ENCODE measurements at places on chromosomes 11 and 22.

DNA sequence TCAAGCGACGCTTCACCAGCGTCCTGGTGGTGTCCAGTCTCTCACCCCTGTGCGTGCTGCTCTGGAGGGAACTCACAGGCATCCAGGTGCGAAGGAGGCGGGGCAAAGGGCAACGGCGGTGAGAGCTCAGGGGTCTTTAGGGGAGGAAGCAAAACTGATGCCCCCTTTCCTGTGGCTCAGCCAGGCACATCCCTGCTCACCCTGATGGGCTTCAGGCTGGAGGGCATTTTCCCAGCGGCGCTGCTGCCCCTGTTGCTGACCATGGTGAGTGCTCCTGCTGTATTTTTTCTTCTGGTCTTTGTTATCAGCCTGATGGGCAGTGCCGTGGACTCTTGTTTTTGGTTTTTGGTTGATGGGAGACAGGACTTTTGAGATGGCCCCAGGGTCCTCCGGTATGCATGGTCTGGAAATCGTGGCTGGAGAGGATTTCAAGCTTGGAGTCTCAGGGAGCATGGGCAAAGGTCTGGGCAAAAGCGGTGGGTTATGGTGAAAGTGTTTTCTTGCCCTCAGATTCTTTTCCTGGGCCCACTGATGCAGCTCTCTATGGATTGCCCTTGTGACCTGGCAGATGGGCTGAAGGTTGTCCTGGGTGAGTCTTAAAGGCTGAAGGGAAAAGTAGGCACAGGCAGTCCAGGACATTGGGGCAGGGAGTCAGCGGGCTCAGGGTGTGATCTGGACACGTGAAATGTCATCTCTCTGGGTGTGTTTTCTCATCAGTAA lies 695 bp downstream of the RCE1 start:
- no peak for DNase-seq

GRCh38 chr22:26229910-26230309 lies 60.6 kb downstream of the SEZ6L start:
- no peak for DNase-seq

DNA sequence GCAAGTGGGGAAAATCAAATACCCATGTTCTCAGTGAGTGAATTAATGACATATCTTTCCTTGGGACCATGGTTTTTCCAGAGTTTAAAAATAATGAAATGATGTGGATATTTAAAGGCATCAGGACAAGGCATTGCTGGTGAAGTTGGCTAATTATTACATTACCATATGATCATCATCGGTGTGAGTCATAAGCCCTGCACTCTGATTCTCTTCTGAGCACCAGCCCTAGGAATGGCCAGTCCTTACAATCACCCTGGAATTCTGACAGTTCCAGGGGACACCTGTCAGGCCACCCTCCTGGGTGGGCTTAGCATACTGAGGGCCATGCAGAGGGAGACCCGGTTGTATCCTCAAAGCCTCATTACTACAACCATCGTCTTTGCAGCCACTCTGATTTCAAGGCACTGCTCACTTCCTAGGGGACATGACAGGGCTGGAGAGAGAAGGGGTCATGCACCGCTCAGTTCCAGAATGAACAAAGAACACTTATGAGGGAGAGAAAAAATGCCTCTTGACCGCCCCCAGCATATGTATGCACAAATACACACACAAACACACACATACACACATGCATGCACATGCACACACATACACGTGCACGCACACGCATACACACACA lies 365.0 kb downstream of the MIAT start:
- no peak for DNase-seq

- no peak for DNase-seq
These were observed 46.9 kb downstream of the PAX6 start for GRCh38 chr11:31764261-31764660.

GRCh38 chr11:28339488-28339887 lies 231.3 kb downstream of the METTL15 start:
- no peak for DNase-seq

- no peak for DNase-seq
These were observed 27.2 kb downstream of the SIK2 start for GRCh38 chr11:111629499-111629898.

DNA sequence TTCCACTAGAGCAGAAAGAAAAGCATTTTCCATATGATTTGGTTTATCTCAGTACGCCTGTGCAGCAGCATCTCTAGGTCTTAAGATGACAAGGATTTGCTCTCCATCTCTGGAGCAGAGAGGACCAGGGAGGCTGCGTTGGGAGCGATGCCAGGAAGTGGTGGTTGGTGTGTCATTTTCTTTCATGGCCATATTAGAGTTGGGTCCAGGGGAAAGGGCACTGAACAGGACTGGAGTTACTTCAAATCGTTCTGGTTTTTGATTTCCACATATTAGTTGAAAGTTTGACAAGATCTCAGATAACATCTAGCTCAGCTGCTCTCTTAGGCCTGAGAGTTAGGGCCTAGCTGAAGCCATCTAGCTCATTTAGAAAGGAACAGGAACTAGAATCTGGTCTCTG lies 157.7 kb downstream of the ADAMTS15 start:
- DNase-seq = no peak

GRCh38 chr11:119166368-119167076 lies 2.0 kb upstream of the NLRX1 start:
- no peak for DNase-seq

GRCh38 chr11:36155770-36156160 lies 133.5 kb downstream of the COMMD9 start:
- no peak for DNase-seq

DNA sequence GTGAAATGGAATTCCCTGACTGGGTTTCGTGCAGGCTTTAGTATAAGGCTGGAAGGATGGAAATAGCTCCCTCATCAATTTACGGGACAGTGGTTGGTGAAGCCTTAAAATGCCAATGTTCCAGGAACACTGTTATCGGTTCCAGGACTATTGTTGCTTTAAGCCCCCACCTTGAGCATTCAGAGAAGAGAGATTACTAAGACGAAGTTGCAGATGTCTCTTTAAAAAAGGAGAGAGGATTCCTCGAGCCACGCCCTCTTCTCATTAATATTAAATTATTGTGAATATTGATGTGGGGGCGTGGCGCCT lies 195 bp upstream of the CREB3L1 start:
- no peak for DNase-seq

- no peak for DNase-seq
These were observed 600.1 kb upstream of the CHORDC1 start for GRCh38 chr11:90822996-90823395.

- no peak for DNase-seq
These were observed 3.7 kb downstream of the CATSPER1 start for GRCh38 chr11:66022401-66023185.

- DNase-seq = no peak
These were observed 65.2 kb upstream of the CECR2 start for GRCh38 chr22:17303840-17304779.

- DNase-seq = no peak
These were observed 33.0 kb downstream of the SERGEF start for GRCh38 chr11:17979770-17980371.

- DNase-seq = no peak
These were observed 8.2 kb downstream of the TOM1 start for GRCh38 chr22:35307892-35308291.

DNA sequence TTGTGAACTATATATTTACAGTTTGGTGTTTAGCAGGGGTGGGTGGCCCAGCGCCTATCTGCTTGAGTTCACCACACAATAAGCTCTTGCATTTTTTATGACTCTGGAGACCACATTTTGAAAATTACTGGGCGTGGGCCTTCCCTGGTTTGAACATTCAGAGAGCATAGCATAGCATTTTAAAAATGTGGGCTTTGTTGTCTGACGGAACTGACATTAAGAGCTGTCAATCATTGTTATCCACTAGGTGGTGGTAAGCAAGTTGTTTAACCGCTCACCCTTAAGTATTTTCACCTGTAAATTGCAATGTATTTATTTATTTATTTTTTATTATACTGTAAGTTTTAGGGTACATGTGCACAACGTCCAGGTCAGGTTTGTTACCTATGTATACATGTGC lies 1.0 kb downstream of the NLRP14 start:
- no peak for DNase-seq

GRCh38 chr11:10669258-10670033 lies 24.1 kb downstream of the IRAG1 start:
- DNase-seq = no peak

DNA sequence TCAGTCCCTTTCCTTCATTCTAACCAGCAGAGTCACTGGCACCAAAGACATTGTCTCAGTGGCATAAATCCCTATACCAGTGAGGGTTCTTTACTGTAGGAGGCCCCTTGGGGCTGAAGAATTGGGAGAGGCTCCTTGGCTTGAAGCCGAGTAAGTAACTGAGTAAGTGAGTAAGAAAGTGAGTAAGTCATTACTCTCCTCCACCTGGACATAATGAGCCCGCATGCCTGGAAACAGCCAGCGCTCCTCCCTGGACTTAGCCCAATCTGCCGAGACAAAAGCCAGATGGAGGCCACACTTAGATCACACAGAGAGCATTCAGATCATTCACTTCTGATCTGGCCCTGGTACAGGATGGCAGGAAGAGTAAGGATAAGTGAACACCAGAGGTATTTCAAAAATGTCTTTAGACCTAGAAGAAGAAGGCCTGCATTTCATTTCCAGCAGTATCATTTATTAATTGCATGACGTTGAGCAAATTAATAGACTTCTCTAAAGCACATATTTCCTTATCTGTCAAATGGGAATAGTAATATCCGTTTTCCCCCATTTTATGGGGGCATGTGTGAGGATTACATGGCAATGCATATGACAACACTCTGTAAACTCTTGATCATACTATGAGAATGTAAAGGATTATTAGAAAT lies 8.2 kb upstream of the MICAL3 start:
- DNase-seq = no peak

DNA sequence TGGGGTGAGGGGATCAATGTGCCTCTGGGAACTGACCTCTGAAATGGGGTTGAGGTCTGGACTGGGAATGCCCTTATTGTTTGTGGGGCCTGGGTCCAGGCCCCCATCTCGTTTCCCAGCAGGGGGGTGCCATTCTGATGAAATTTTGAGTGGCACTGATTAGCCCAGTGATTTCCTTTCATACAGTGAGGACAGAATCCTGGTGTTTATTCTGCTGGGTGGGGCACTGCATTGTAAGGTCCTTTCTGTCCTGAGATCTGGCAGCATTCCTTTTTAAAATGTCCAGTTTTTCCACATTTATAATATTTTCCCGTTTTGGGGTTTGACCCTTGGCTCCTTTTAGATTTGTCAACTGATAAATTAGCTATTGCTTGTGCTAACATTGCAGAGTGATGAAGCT lies 27.1 kb downstream of the OR10A6 start:
- no peak for DNase-seq

- no peak for DNase-seq
These were observed 522.3 kb downstream of the BRD1 start for GRCh38 chr22:49305214-49305965.

GRCh38 chr11:72218251-72218745 lies 1.7 kb downstream of the FOLR2 start:
- DNase-seq = no peak

DNA sequence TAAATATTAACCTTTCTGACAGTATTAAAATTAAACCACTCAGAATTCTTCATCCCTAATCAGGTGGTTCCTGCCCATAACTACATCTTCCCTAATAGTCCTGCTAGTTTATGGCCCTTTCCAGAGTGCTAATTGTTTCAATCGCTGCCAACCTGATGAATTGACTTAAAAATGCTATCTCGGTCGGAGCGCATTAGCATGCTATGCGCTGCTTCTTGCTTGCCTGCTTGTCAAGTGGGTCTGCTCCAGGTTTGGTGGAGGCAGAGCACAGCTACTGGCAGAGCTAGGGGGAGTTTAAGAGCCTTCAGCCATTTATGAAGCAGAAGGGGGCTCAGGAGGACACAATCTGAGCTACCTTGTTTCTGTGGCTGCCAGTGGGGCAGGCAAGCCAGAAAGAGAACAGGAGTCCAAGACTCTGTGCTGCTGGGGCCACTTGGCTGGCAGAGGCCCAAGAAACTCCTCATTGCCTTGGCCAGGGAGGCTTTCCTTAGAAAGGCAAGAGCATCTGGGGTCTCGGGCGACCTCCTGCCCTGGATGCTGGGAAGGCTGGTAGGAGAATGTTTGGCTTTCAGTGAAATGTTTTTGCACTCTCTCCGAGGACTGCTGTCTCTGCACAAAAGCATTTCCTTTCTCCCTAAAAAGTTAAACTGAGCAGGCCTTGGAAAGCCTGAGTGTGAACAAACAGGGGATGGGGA lies 62.1 kb upstream of the PHOX2A start:
- DNase-seq = no peak

- DNase-seq = no peak
These were observed 22.6 kb downstream of the MMP26 start for GRCh38 chr11:4727171-4727570.

DNA sequence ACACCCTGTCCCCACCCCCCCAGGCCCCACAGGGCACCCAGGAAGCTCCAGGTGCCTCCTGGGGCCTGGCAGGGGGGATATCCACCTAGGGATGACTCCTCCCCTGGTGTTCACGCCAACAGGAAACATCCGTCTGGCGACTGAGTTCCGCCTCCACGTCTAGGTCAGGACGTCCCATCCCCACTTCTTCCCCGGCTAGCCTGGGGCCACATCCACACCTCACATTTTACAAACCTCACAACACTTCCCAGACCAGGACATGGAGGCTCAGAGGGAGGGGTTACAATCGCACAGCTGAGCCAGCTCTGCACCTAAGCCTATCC lies 21.0 kb downstream of the MAFF start:
- DNase-seq = no peak
